ENCODE measurements at places on chromosomes 4 and X.

- no peak for DNase-seq
Measured at GRCh38 chr4:52260514-52261210, 209.6 kb downstream of the SPATA18 start.

GRCh38 chr4:150045410-150045809 lies 32.8 kb upstream of the DCLK2 start:
- no peak for DNase-seq

DNA sequence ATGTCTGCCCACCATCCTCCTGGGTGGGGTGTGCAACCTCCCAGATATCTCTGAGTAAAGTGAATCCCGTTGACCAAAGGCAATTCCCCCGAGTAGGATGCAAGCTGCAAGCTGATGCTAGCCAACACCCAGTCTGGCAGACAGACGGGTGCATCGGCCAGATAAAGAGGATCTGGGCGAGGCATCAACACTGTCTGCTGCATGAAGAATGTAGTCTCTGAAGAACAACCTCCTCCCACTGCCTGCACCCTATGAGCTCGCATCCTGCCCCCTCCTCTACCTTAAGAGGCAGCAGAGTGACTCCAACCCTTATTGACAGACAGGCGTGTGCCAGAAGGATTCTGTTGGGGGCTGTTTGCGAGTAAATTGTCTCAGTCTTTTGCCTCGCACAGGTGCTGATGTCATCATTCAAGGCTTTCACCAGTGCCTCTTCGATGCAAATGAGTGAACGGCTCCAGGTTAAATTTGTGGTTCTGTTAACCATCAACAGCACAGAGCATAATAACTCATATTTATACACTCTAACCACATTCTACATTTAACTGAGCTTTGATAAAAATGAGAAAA lies 546.9 kb downstream of the BCOR start:
- DNase-seq, result no peak

DNA sequence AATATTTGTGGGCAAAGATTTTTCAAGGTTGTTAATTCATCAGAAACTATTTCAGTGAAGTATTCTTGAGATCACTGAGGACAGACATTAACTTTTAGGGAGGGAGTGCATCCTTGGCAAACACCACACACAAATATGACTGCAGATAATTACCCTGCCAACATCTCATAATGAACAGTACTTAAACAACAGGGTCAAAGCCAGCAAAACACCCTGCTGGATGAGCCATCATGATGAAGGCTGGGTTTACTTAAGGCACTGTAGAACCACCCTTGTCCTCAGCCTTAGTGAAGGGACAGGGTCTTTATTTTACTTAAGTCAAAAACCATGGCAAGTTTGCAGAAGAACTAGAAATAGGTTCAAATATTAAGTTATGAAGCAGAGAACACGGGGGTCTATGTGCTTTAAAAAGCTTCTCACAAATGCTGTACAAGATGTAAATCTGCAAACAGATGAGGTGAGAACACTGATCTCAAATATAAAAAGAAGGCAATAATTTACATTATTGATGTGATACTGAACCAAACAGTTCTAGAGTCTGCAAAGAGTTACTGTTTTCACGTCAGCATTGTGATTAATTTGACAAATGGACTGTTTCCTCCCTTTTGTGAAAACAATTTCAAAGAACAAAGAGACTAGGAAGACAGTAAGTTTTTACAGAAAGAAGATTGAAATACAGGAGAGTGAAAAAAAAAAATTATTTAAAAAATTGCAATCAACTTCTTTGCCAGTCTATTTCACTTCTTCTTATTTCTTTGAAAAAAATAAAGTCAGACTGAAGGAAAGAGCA lies 28.2 kb downstream of the TAPT1 start:
- no peak for DNase-seq

DNA sequence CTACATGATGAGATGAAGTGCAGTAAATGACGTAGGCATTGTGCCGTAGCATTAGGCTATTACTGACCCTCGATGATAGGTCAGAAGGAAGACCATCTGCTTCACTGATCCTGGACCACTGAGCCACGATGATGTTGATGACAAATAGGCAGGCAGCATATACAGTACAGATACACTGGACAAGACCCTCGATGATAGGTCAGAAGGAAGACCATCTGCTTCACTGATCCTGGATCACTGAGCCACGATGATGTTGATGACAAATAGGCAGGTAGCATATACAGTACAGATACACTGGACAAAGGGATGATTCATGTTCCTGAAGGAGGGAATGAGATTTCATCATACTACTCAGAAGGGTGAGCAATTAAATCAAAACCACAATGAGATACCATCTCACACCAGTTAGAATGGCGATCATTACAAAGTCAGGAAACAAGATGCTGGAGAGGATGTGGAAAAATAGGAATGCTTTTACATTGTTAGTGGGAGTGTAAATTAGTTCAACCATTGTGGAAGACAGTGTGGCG lies 50.9 kb downstream of the BEND4 start:
- no peak for DNase-seq

- no peak for DNase-seq
Measured at GRCh38 chr4:110085131-110085530, 113.3 kb downstream of the ELOVL6 start.

DNA sequence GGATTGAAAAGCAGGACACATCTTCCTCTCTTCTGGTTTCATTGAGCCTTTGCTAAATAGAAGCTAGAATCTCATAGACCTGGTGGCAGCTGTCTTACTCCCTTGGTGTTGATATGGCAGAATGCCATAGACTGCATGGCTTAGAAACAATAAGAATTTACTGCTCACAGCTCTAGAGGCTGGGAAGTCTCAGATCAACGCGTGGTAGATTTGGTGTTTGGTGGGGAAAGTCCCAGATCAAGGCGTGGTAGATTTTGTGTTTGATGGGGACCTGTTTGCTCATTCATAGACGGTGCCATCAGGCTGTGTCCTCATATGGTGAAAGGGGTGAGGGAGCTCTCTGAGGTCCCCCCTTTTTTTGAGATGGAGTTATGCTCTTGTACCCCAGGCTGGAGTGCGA lies 57.6 kb upstream of the PPP2R3B start:
- no peak for DNase-seq

GRCh38 chrX:16822723-16823122 lies 36.5 kb downstream of the TXLNG start:
- DNase-seq, result no peak

DNA sequence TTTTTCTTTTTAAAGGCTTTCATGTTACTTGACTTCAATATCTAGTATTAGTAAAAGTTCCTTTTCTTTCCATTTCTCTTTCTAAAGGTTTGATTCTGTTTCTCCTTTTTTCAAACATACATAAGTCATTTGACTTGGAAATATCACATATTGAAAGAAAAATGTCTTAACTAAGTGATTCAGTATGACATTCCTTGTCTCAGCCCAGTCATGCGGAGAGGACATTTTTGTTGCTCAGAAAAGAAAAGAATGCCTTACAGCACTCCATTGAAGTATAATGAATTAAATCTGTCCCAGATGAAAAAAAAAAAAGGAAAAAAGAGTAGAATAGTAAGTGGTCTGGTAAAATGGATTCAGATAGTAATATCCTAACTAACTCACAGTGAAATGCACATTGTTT lies 466.1 kb downstream of the ADGRL3 start:
- no peak for DNase-seq

GRCh38 chr4:43709443-43709842 lies 739.2 kb downstream of the KCTD8 start:
- no peak for DNase-seq

GRCh38 chr4:184442314-184442635 lies 32.1 kb downstream of the IRF2 start:
- DNase-seq, result no peak

DNA sequence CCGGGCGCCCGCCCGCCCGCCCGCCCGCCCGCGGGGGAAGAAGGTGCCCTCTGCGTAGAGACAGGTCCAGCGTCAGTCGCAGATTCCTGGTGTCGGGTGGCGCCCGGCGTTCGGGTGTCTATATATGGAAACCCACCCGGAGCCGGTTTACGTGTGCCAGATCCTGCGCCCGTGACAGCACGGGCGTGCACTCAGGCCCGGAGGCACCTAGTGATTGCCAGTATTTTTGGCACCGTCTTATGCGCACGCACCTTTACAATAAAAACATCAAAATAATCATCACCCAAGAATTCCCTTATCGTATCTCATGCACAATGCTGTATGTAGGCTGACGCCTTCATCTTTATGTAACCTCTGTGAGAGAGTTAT lies 519 bp downstream of the SLC25A4 start:
- no peak for DNase-seq

GRCh38 chrX:694800-695199 lies 64.2 kb downstream of the SHOX start:
- DNase-seq, result no peak

DNA sequence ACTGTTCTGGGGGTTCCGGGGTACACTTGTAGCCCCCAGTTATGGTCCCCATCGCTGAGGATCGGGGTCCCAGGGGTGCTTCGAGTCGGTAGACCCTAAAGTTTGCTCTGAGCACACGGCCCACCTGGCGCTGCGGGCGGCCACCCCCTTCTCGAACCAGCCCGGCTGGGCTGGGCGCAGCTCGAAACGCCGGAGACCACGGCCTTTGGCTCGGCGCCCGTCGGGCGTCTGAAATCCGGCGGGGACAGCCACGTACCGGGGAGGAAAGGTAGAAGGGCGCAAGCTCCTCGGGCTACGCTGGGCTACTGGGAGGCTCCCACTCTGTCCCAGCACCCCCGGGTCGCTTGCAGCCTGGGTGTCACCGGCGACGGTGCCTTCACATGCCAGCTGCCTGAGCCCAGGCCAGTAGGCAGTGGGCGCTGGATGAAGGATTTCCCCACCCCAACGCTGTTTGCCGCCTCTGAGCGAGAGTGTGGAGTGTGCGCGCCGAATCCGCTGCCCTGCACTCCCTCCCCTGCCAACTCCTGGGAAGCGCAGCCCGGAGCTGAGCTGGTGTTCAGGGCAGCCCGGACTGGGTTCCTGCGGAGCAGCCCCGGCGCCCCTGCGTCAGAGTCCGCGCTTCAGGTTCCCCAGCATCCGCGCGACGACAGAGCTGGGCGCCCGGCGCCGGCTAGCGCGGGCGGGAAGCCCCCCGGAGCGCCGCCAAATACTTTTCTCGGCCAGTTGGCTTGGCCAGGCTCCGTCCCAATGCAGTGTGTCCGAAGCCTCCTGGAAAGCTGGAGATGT lies 637 bp downstream of the MAMLD1 start:
- no peak for DNase-seq

GRCh38 chr4:25755911-25756310 lies 100.3 kb downstream of the SLC34A2 start:
- DNase-seq, result no peak

GRCh38 chr4:48130100-48130499 lies 4.0 kb downstream of the TXK start:
- DNase-seq, result no peak

DNA sequence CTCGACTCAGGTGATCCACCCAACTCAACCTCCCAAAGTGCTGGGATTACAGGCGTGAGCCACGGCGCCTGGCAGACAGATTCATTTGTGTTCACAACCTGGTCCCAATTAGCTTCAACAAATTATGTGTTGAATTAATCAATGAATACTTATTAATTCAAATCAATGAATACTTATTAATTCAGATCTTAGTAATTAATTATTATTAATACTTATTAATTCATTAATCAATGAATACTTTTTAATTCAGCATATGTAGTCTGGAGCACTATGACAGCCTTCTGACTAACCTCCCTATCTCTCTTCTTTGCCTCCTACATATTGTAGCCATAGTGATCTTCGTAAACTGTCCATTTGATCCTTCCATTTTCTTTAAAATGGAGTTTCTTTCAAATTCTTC lies 56.7 kb upstream of the RBPJ start:
- DNase-seq, result no peak

DNA sequence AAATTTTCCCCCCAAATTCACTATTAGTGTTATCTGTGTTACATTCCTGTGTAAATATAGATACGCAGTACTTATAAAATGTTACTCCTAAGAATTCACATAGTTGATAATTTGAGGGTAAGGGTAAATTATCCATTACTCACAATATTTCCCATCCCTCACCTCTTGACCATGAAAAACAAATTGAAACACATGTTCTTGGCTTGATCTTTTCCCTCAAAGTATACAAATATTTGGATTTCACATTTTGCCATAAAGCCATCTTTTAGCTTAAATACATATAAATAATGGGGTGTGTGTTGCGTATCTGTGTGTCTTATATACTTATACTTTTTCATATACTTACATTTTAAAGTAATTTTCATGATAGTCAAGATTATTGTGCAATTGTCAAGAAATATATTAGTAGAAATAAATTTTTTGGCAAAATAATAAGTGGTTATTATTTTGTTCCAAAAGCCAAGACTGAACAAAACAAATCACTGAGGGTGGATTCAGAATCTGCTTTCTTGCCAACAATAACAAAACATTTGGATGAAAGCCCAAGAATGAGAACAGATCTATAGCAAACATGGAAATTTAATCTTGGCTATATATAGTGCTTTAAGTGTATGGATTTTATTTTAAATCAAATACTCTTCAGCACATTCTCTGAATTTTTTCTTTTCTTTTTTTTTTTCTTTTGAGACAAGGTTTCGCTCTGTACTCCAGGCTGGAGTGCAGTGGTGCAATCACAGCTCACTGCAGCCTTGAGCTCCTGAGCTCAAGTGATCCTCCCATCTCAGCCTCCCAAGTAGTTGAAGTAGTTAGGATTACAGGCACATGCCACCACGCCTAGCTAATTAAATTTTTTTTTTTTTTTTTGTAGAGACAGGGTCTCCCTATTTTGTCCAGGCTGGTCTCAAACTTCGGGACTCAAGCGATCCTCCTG lies 48.5 kb upstream of the PRSS48 start:
- no peak for DNase-seq

- DNase-seq, result no peak
Measured at GRCh38 chr4:153684182-153684970, at the start of gene TLR2. Gene TLR2 (plus strand): TSS chr4:153684280. CDS start chr4:153702908, 18,628 bp downstream.

DNA sequence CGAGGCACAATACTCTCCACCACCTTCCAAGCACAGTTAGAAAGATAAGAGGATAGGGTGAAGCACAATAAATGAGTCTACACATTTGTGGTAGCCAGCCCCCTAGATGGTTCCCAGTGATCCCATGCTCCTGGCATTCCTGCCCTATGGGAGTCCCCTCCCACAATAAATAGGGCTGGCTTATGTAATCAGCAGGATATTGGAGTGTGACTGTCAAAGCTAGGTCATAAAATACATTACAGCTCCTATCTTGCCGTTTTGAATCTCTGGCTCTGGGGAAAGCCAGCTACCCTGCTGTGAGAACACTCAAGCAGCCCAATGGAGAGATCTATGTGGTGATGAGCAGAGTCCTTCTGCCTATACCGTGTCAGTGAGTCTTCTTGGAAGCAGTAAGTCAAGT lies 198.7 kb upstream of the NOCT start:
- DNase-seq, result no peak

GRCh38 chr4:7430965-7431695 lies 3.6 kb downstream of the PSAPL1 start:
- DNase-seq, result no peak

GRCh38 chr4:41613386-41613785 lies 75.4 kb downstream of the LIMCH1 start:
- DNase-seq, result no peak

DNA sequence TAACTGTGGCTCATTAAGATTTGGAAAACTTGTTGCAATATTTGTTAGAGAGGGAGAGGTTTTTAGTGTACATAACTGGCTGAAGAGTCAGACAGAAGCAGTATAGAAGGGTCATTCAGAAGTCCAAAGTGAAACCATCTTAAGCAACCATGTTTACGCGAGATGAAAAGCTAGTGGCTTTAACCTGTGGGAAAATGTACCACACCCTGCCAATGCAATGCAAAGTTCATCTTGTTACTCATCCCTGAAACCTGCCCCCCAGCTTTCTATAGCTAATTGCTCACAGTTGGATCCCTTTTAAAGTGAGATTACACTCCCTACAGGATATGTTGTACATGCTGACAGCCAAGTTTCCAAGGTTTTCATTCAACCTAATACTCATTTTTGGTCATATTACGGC lies 96.7 kb upstream of the RAPGEF2 start:
- DNase-seq, result no peak

GRCh38 chrX:121106484-121107235 lies 59.2 kb downstream of the GLUD2 start:
- DNase-seq, result no peak

All from NCI-H2107 (cell line).